ENCODE measurements at places on chromosomes 2 and 18.

- DNase-seq: no peak
- H3K36me3 ChIP-seq: no peaks in the 10 kb centered on the region
- H3K4me1 ChIP-seq: no peaks in the 10 kb centered on the region
- H3K27me3 ChIP-seq: no peaks in the 10 kb centered on the region
Measured at GRCh38 chr2:105426626-105427292, 27.9 kb upstream of the FHL2 start.

GRCh38 chr2:66301022-66301766 is 133.7 kb upstream of the MEIS1 start:
- H3K4me3 ChIP-seq: no peak overlapping the region
- H3K36me3 ChIP-seq: no peaks in the 10 kb centered on the region

GRCh38 chr2:33033606-33034081 is 86.9 kb downstream of the LTBP1 start:
- H3K4me3 ChIP-seq: no peak overlapping the region
- H3K27me3 ChIP-seq: no peaks in the 10 kb centered on the region
- H3K4me1 ChIP-seq: no peaks in the 10 kb centered on the region
- H3K27ac ChIP-seq: no peak overlapping the region
- peak; percentile 36 for DNase-seq
- no peaks in the 10 kb centered on the region for H3K36me3 ChIP-seq

DNA sequence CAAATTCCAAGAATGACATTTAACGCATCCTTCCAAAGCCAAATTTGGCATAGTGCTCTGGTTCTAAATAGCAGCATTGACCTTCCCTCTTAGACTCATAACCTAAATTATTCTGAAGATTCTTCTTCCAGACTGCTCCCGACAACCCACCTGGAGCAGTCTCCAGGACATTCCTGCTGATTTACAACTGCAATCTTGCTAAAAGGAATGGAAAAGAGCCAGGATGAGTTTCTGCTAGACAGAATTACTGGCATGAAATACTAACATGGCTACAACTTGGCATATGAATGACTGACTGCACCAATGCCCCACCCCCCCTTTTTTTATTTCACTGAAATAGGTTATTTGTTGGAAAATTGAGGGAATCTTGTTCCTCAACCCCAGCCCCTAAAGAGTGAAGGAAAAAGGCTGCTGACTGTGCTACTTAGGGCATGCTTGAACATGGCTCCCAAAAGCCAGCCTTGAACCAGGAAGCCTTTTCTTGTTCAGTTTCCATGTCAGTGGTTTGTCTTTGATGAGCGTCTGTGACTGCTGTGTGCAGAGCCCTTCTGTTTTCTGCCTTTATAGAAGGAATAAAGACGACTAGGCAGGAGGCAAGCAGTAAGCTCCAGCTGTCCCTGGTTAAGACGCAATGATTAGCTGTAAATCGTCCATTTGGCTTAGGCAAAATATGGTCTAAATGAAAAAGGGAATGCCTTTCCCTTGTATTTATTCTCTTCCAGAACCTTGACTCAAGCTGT is 47.4 kb upstream of the ITGB6 start:
- no peak for DNase-seq
- no peak overlapping the region for H3K4me3 ChIP-seq
- no peaks in the 10 kb centered on the region for H3K36me3 ChIP-seq
- H3K27me3 ChIP-seq: no peaks in the 10 kb centered on the region

- H3K4me3 ChIP-seq: no peak overlapping the region
- H3K27me3 ChIP-seq: no peaks in the 10 kb centered on the region
- H3K27ac ChIP-seq: no peak overlapping the region
- H3K36me3 ChIP-seq: no peaks in the 10 kb centered on the region
- H3K4me1 ChIP-seq: no peaks in the 10 kb centered on the region
- no peak for DNase-seq
Measured at GRCh38 chr2:180647221-180647620, 333.2 kb upstream of the UBE2E3 start.

GRCh38 chr2:112618383-112618782 is 27.4 kb upstream of the SLC20A1 start:
- H3K4me1 ChIP-seq: no peaks in the 10 kb centered on the region
- no peak overlapping the region for H3K4me3 ChIP-seq
- no peak overlapping the region for H3K27ac ChIP-seq

- no peaks in the 10 kb centered on the region for H3K4me1 ChIP-seq
- DNase-seq: no peak
- no peaks in the 10 kb centered on the region for H3K36me3 ChIP-seq
- H3K4me3 ChIP-seq: no peak overlapping the region
Measured at GRCh38 chr2:34547340-34547739, 948.2 kb upstream of the FAM98A start.

- H3K27ac ChIP-seq: no peak overlapping the region
- H3K36me3 ChIP-seq: no peaks in the 10 kb centered on the region
- peaks cover 7% of the 10 kb centered on the region for H3K4me1 ChIP-seq
- no peak overlapping the region for H3K4me3 ChIP-seq
Measured at GRCh38 chr2:237574467-237574866, 8.1 kb downstream of the PRLH start.

DNA sequence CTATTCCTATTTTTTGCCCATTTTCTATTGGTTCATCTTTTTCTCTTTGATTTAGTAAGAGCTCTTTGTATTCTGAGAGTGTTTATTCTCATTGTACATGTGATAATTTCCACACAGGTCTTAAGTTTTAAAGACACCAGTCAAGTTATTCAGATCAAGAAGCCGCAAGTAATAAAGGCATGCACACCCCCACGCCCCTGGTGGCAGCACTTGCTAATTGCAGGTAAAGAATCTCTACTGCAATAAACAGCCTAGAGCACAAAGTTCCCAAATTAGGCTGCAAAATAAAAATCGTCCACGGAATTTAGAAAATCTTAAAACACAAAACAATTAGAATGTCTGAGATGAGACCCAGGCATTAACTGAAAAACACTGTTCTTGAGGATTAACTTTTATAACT is 45.2 kb downstream of the ST3GAL5 start:
- peaks cover 14% of the 10 kb centered on the region for H3K36me3 ChIP-seq
- H3K4me1 ChIP-seq: no peaks in the 10 kb centered on the region
- no peak overlapping the region for H3K4me3 ChIP-seq
- no peak overlapping the region for H3K27ac ChIP-seq
- H3K27me3 ChIP-seq: no peaks in the 10 kb centered on the region
- peak; percentile 25 for DNase-seq

- H3K27ac ChIP-seq: no peak overlapping the region
- H3K27me3 ChIP-seq: no peaks in the 10 kb centered on the region
- no peaks in the 10 kb centered on the region for H3K36me3 ChIP-seq
- no peak overlapping the region for H3K4me3 ChIP-seq
- DNase-seq: no peak
Measured at GRCh38 chr2:216652566-216652965, 19.3 kb downstream of the IGFBP2 start.

GRCh38 chr18:70491734-70492348 is 203.0 kb downstream of the SOCS6 start:
- no peak overlapping the region for H3K4me3 ChIP-seq
- peak; percentile 72 for DNase-seq
- no peaks in the 10 kb centered on the region for H3K4me1 ChIP-seq
- no peaks in the 10 kb centered on the region for H3K27me3 ChIP-seq
- H3K36me3 ChIP-seq: no peaks in the 10 kb centered on the region

- peak overlapping the region; percentile 3 for H3K27ac ChIP-seq
- DNase-seq: peak; percentile 57
- H3K4me3 ChIP-seq: no peak overlapping the region
- H3K4me1 ChIP-seq: peaks cover 12% of the 10 kb centered on the region
- no peaks in the 10 kb centered on the region for H3K36me3 ChIP-seq
Measured at GRCh38 chr2:54945391-54946219, 104.6 kb downstream of the RTN4 start.

DNA sequence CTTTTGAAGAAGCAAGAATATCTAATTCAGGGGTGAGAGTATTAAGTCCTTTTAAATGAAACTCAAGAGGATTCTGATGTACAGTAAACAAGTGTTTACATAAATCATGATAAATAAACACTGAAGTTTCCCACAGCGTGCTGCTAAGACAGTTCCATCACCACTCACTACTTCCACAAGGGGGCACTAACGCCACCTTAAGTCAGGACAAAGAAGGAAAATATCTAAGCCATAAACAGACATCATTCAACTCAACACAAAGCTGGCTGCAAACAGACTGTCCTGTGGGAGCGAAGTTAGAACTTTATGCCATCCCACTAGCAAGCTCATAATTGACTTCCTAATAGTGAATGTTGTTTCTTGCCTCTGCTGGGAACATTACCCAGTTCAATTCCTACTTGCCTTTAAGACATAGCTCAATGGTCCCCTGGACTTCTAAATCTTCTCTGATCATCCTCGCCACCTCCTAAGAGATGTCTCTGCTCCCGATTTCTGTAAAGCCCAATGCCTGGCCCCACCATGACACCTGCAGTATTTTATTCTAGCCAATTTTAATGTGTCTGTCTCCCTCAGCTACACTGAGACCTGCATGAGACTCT is 36.5 kb downstream of the MRPL44 start:
- H3K36me3 ChIP-seq: no peaks in the 10 kb centered on the region
- H3K27ac ChIP-seq: no peak overlapping the region
- no peak overlapping the region for H3K4me3 ChIP-seq

DNA sequence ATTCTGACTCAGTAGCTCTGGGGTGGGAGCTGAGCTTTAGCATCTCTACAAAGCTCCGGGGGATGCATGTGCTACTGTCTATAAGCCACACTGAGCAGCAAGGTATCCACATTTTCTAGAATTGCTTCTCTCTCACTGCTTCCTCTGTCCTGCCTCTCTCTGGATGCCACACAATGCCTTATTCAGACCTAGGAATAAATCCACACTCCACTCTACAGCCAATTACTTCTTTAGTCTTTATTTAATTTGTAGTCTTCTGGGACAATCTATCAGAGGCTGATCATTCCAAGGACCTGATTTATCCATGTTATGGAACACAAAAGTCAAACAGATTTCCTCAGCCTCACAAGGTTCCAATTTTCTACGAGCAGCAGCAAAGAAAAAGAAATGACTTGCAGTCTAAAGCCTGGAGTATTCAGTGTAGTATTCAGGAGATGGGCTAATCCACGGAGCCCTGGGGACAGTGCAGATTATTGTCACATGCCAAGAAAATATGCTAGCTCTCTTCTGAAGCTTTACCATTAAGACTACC is 4.4 kb downstream of the BCL2 start:
- H3K27me3 ChIP-seq: no peaks in the 10 kb centered on the region
- no peak for DNase-seq
- peaks cover 17% of the 10 kb centered on the region for H3K4me1 ChIP-seq
- H3K36me3 ChIP-seq: 0 out of 2 replicates have a peak, but pooled peaks cover 3% of the 10 kb centered on the region
- H3K27ac ChIP-seq: no peak overlapping the region
- H3K4me3 ChIP-seq: peak overlapping the region; percentile 93

DNA sequence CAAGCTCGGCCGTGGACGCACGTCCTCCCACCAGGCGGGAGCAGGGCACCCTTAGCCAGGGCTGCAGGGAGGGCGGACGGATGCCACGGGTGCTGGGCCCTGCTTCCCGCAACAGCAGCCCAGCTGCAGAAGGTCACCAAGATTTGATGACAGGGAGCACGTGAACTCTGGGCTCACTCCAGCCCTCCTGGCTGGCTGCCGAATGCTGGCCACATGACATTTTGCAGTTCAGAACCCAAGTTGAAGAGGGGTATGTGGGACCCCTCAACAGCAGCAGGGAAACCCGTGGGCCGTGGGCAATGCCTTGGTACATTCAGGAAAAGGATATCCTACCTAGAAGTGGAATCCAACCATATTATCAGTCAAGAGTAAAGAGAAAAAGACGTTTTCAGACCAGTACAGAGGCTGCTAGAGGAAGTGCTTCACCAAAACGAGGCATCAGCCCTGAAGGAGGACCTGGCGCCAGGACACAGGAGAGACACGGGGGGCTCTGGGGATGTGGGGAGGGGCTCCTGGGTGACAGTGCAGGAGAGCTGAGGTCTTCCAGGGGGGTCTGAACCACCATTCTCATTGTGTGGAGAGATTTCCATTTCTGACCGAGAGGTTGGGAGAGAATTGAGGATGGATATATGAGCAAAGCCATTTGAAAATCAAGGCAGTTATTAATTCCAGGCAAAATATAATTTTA is 107.4 kb upstream of the CTDP1 start:
- H3K4me1 ChIP-seq: no peaks in the 10 kb centered on the region
- H3K27ac ChIP-seq: no peak overlapping the region
- no peaks in the 10 kb centered on the region for H3K36me3 ChIP-seq
- no peak overlapping the region for H3K4me3 ChIP-seq

DNA sequence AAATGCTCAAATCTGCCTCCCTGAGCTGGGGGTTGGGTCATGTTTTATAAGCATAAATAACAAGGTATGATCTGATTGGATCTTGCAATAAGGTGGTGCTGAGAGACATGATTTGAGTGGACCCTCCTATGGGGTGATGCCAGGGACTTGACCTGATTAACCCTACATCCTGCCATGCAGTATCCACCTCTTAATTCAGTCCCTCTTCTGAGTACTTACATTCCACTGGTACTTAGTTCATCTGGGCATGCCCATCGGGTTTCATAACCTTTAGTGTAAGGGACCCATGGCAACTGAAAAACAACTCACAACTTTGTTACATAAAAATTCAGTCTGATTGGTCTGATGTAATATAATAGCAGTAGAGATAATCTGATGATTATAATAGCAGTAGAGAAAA is 397.9 kb upstream of the HNMT start:
- no peaks in the 10 kb centered on the region for H3K27me3 ChIP-seq
- no peaks in the 10 kb centered on the region for H3K4me1 ChIP-seq
- H3K36me3 ChIP-seq: no peaks in the 10 kb centered on the region
- H3K4me3 ChIP-seq: no peak overlapping the region
- no peak overlapping the region for H3K27ac ChIP-seq

DNA sequence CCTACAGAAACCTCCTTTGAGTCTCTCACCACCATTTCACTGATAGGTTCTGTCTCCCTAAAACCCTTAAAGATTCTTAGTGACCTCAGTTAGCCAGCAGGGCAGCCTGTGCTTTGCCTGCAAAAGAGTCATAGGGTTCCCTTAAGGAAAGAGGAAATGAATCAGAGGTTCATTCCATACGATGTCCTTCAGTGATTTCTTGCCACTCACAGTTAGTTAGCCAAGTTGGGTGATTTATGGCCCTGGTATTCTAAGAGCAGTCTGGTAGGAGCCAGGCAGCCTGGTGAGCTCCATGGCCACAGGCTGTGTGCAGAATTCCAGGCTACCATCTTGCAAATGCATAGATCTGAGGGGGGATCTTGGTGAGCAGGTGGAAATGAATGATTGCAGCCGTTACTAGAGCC is 18.7 kb upstream of the CCBE1 start:
- H3K4me1 ChIP-seq: no peaks in the 10 kb centered on the region
- no peak for DNase-seq
- no peaks in the 10 kb centered on the region for H3K36me3 ChIP-seq
- no peak overlapping the region for H3K4me3 ChIP-seq

- no peak overlapping the region for H3K27ac ChIP-seq
- H3K27me3 ChIP-seq: no peaks in the 10 kb centered on the region
- no peaks in the 10 kb centered on the region for H3K4me1 ChIP-seq
- DNase-seq: no peak
- H3K36me3 ChIP-seq: no peaks in the 10 kb centered on the region
Measured at GRCh38 chr18:55337908-55338521, 250.0 kb downstream of the TCF4 start.
